Sigmoid colon (tissue), 7 donors: ENCODE measurements at places on chromosomes 3 and 15. TPM values are rescaled to one million over a fixed set of nuclear protein-coding genes. Genes with fewer than 3 reads are reported as not detected.

DNA sequence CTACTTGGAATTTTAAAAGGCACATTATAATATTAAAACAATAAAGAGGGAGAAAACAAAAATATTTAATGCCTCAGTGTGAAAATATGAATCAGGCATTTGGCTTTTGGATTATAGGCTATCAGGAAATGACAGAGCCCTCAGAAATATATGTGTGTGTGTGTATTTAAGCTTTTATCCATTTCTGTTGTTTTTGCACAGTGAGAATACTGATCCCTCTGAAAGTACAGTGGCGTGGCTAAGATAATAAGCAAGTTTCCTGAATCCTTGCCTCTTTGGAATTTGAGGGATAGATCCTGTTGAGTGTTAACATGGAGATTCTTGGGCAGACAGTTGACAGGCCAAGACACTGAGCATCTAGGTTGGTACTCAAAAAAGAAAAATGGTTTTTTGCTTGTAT is 234.8 kb upstream of the ZBTB20 start:
- no peaks in the 10 kb centered on the region for H3K27me3 ChIP-seq
- H3K27ac ChIP-seq, result no peak overlapping the region
- H3K36me3 ChIP-seq, result no peaks in the 10 kb centered on the region
- no peak overlapping the region for H3K4me3 ChIP-seq
- no peak for DNase-seq

DNA sequence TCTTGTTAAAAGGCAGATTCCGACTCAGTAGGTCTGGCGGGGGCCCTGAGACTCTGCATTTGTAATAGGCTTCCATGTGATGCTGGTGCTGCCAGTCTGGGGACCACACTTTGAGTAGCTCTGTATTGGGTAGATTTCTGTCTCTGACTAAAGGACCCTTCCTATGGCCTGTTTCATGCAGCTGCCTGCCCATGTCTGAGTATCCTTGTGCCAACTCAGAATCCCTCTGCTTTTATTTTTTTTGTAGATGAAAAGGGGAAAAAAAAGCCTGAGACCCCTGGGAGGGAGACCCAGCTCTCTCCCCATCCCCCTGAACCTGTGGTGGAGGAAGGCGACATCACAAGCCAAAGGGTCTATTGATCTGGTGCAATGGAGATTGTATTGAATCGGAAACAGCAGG is 81.9 kb downstream of the EBLN2 start:
- no peaks in the 10 kb centered on the region for H3K4me1 ChIP-seq
- no peak overlapping the region for H3K4me3 ChIP-seq
- DNase-seq, result no peak
- no peaks in the 10 kb centered on the region for H3K27me3 ChIP-seq
- H3K27ac ChIP-seq, result no peak overlapping the region

- H3K4me1 ChIP-seq, result no peaks in the 10 kb centered on the region
- H3K36me3 ChIP-seq, result no peaks in the 10 kb centered on the region
- no peak for DNase-seq
- H3K27ac ChIP-seq, result no peak overlapping the region
- no peaks in the 10 kb centered on the region for H3K27me3 ChIP-seq
- H3K4me3 ChIP-seq, result no peak overlapping the region
These were observed 1020.2 kb downstream of the SQOR start for GRCh38 chr15:46654993-46655392.

DNA sequence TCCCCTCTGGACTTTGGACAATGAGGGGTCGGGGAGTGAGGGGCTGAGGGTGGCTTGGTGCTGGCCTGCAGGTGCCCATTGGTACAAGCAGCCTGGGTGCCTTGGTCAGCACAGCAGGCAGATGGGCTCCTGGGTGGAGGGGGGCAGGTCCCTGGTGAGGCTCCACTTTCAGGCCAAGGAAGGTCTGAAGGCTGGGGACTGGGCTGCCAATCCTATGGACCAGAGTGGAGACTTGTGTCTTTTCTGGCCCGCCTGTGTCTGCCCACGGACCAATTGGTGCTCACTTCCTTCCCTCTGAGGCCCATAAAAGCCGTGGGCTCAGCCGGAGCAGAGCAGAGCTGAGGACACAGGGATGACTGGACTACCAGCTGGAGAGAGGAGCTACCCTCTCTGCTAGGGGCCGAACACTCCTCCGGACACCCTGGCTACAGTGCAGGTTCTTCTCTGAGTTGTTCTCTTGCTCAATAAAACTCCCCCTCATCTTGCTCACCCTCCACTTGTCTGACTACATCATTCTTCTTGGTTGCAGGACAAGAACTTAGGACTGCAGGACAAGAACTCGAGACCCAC is 31.9 kb upstream of the IREB2 start:
- no peak for DNase-seq
- no peaks in the 10 kb centered on the region for H3K36me3 ChIP-seq
- H3K4me3 ChIP-seq, result no peak overlapping the region
- no peaks in the 10 kb centered on the region for H3K4me1 ChIP-seq
- no peaks in the 10 kb centered on the region for H3K27me3 ChIP-seq
- no peak overlapping the region for H3K27ac ChIP-seq

Gene IL20RB
- 0.28 TPM for total RNA-seq

GRCh38 chr15:35481064-35481463 is 64.9 kb downstream of the DPH6 start:
- H3K27me3 ChIP-seq, result no peaks in the 10 kb centered on the region
- no peak for DNase-seq
- H3K27ac ChIP-seq, result no peak overlapping the region
- no peaks in the 10 kb centered on the region for H3K36me3 ChIP-seq
